ENCODE measurements at places on chromosomes 1 and 21. TPM values are rescaled to one million over a fixed set of nuclear protein-coding genes. Genes with fewer than 3 reads are reported as not detected.

Gene CITED4
- 0.89 TPM for total RNA-seq

Gene AIRE
- not detected for total RNA-seq

Gene AADACL3
- total RNA-seq = not detected

Gene TDRD10
- total RNA-seq = not detected

Gene RHEX
- not detected for total RNA-seq

Gene TP73
- total RNA-seq = 1.6 TPM

Gene PIK3R3
- 6.2 TPM for total RNA-seq

Gene ARMH1
- not detected for total RNA-seq

Gene GNAT2
- total RNA-seq = 0.16 TPM

Gene CFHR2
- not detected for total RNA-seq

Gene LENEP
- total RNA-seq = not detected

Gene CR2
- 0.51 TPM for total RNA-seq

Gene ENO1
- 2,717 TPM for total RNA-seq

Gene HAO2
- total RNA-seq = not detected

Data from K562 (cell line).